CD4-positive, alpha-beta memory T cell (primary cell): ENCODE measurements at places on chromosomes 3 and 15. TPM values are rescaled to one million over a fixed set of nuclear protein-coding genes. Genes with fewer than 3 reads are reported as not detected.

DNA sequence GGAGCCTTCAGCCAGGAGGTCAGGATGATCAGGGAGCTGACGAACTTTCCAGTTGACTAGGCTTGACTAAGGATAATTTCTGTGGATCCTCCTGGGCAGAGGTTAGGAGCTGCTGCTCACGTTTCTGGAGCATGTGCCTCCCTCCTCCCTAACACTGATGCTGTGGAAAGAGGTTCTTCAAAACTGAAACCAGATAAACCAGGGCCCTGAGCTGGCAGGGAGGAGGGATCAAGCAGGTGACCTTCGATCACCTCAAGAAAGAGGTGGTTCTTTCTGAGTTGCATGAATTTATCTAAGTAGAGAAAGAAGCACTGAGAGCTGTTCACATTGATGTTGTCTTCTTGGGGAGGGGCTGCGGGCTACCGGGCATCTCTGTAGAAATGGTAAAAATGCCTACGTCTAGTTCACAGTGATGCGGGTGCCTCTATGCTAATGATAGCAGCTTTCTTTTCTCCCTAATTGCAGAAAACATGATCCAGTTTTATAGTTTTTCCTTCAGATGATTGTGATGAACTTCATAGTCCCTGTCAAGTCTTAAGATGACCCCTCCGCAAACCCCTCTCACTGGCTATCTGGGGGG, 332.7 kb upstream of the LRRFIP2 start:
- no peak for DNase-seq

FOXB1 gene
- total RNA-seq: not detected

- no peak for DNase-seq
Measured at GRCh38 chr3:168459226-168459784, 363.6 kb upstream of the GOLIM4 start.

CRABP1 gene
- total RNA-seq: not detected

DNA sequence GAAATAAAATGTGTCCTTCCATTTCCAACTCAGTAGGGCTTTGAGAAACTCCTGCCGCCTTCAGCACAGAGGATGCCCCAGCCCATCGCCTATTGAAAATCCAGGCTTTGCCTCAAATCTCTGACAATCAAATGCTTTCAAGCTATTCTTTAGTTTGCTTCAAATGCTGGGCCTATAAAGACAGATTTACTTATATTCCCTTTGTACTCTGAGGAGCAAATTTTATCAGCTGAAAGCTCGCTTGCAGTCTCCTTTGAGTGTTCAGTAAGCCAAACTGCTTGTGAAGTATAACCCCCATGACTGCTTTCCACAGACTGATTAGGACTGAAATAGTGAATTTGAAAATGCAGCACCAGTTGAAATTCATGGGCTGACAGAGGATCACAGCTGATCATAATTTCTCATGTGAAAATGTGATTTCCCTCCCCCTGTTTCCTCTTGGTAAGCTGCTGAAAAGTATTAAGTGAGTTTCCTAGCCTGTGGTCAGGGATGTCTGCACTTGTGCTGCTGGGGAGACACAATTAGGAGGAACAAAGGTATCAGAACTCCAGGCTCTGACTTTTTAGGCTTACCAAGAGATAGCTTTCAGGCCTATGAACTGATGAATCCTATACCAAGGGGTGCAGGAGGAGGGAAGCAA, 563.4 kb upstream of the TGFBR2 start:
- DNase-seq: no peak

- no peak for DNase-seq
Measured at GRCh38 chr15:33994005-33994615, 25.8 kb downstream of the CHRM5 start.

- DNase-seq: no peak
Measured at GRCh38 chr3:130779486-130779885, 32.9 kb upstream of the PIK3R4 start.

GRCh38 chr15:70048578-70049514, 48.9 kb downstream of the TLE3 start:
- no peak for DNase-seq

GRCh38 chr3:123693584-123694190, 108.8 kb upstream of the HACD2 start:
- no peak for DNase-seq

DNA sequence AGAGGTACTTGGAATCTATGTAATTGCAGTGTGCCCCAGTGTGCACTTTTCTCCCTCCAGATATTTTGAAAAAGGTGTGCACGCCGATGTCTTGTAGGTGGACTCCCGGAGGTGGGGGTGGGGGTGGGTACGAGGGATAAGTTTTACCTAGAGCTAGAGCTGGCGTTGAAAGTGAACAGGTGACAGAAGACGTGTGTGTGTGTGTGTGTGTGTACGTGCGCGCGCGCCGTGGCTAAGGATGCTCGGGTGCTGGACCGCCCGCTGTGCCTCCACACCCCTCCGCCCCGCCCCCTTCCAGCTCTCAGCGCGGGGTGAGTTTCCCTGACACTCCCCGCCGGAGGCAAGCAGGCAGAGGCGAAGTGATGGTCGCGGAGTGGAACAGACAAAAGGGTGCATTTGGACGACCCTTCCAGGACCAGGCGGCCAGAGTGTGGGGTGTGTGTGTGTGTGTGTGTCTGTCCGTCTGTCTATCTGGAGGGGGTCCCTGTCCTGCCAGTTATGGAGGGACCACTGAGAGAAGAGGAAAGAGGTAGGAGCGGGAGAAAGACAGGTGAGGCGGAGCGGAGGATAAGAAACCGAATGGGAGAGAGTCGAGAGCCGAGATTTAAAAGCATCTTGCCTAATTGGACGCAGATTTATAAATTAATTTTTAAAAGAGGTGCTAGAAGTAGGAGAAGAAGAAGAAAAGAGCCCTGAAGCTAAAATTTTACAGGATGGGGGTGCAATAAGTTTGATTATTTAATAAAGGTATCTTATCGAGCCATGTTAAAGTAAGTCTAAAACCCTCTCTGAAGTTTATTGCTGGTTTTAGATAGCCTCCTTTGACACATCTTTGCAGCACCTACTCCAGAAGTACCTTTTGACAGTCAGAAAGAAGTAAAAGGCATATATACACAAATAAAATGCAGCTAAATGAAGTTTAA, 335.8 kb upstream of the THRB start:
- no peak for DNase-seq

- no peak for DNase-seq
Measured at GRCh38 chr3:140384876-140385275, 293.0 kb upstream of the TRIM42 start.

DNA sequence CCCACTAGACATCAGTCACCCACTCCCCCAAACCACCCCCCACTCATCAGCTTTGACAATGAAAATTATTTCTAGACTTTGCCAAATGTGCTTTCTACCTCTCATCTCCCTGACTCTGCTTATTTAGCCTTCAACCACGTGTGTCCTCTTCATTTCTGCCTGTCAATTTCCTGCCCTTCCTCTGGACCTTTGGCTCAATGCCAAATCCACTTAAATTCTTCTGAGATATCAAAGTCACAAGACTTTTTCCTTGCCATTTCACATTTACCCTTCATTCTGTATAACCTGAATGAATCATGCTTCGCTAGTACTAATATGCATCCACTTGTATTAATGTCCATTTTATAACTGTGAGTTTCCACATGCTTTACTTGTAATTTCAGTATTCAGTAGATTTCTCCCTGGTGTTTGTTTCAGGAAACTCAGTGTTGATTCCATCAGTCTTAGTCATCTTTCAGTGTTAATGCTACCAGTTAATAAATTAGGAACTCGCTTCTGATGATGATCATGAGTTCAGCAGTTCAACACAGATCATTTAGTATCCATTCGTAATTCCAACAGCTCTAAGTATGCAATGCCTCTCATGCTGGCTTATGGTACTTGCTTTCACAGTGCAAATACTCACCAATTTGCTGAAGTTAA, 128.2 kb upstream of the OSTN start:
- no peak for DNase-seq

- DNase-seq: no peak
Measured at GRCh38 chr15:29765898-29766527, 56.3 kb downstream of the TJP1 start.

- no peak for DNase-seq
Measured at GRCh38 chr3:83567935-83568334, 1390.9 kb upstream of the CADM2 start.

GRCh38 chr3:193767353-193768069, 174.5 kb downstream of the OPA1 start:
- no peak for DNase-seq

- DNase-seq: no peak
Measured at GRCh38 chr3:30894521-30895251, at the start of gene GADL1. GADL1 (minus strand) TSS chr3:30894661; CDS start chr3:30894614, 47 bp downstream.

DNA sequence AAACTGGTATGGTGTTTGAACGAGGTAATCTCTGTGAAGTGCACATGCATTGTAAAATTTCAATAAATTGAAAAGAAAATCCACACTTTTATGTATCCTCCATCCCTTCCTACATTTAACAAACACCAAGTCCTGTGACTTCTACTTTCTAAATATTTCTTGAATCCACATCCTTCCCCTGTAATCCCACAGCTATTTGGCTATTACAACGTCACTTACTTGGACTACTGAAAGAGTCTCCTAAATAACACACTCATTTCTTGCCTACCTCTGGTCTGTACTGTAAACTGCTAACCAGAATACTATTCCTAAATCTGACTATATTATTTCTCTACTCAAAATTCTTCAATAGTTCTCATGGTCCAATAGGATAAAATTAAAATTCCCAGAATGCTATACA, 176.1 kb downstream of the NEK10 start:
- no peak for DNase-seq

STAC gene
- not detected for total RNA-seq

MYZAP gene
- total RNA-seq: 1.7 TPM

- DNase-seq: no peak
Measured at GRCh38 chr3:122475316-122475715, 39.4 kb downstream of the KPNA1 start.

DNA sequence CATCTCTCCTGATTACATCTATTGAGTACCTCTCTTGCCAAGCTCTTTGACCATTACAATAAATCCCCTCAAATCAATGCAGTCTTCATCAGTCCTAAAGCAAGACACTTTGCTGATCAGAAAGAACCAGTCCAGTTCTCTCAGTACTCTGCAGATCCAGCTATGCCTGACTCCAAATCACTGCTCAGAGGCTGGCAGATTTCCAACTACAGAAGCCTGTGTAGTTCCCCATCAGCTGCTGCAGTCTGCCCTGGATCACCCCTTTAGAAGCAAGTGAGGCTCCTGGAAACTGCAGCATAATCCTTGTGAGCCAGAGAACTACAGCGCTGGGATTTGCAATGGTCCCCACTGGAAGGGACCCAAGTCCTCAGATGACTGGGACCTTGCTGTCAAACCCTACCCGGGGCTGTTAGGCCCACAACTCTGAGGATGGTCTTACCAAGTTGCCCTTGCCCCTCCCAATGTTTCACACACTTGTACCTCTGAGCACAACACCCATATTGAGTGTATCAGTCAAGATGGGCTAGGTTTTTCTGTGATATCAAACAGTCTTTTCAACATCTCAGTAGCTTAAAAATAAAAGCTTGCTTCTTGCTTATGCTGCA, 81.9 kb upstream of the TOPAZ1 start:
- DNase-seq: no peak

DNA sequence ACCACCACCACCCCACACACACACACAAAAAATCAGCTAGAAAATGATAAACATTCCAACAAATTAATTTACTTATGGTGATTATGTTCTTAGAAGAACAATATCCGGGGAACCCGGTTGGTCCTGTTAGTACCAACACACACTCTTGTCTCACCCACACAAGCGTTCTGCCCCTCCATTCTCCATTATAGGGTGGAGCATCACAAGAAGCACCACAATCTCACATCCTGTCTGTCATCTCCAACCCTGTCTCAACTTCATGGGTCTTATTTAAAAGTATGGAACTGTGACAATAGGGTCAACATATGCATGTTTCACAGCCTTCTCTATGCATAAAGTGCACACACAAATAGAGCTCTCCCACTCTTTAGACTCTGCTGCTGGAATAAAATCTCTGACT, 5.6 kb downstream of the GSK3B start:
- DNase-seq: no peak

DNA sequence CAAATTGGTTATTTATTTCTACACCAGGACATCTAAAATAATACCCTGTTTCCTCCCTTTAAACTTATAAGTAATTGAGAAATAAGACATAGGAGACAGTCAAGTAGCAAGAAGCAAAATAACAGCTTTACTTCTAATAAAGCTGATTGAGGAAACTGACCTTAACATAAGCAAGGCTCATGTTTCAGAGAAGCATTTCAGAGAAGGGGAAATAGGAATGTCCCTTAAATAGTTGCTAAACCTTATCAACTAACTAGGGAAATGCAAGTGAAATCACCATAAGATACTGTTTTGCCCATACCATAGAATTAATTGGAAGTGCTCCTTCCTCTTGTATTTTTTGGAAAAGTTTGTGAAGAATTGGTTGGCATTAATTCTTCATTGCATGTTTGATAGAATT, 84.9 kb downstream of the B3GALNT1 start:
- DNase-seq: no peak

NUP210 gene
- 149 TPM for total RNA-seq

- DNase-seq: no peak
Measured at GRCh38 chr15:70152070-70152480, 54.4 kb upstream of the TLE3 start.

GRCh38 chr3:51945926-51946705, 4.0 kb downstream of the PARP3 start:
- DNase-seq: no peak

CATSPER2 gene
- 12.8 TPM for total RNA-seq
